LHCN-M2 (cell line): ENCODE measurements at places on chromosomes 4 and X. TPM values are rescaled to one million over a fixed set of nuclear protein-coding genes. Genes with fewer than 3 reads are reported as not detected.
A peak's percentile ranks its signal among the peaks of the same experiment; 100 is the strongest.

DNA sequence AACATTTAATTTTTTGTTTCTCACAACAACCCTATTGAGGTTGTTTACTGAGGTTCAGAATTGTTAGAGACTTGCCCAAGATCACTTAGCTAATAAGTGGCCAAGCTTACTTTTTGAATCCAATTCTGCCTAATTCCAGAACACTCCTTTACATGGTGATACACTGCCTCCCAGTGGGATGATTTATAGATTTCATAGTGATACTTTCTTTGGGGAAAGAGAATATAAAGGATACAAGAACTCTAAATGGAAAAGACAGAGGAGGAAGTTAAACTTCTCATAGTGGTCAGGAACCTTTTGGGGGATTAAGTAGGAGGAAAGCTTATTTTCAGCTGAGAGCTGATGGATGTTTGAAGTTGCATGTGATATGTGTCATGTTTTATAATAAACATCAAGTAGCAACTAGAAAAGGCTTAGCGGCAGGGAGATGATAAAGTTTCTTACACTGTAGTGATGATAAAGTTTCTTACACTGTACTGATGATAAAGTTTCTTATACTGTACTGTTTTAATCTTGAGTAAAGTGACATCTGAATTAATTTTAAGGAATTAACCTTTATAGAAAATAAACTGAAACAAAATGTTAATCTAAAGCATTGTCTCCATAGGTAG, 15.3 kb downstream of the STAG2 start:
- peak; percentile 38 for DNase-seq

The PGAM4 gene
- total RNA-seq, result not detected in 2 replicates

GRCh38 chr4:22410645-22411247, 105.1 kb downstream of the ADGRA3 start:
- no peak for DNase-seq

DNA sequence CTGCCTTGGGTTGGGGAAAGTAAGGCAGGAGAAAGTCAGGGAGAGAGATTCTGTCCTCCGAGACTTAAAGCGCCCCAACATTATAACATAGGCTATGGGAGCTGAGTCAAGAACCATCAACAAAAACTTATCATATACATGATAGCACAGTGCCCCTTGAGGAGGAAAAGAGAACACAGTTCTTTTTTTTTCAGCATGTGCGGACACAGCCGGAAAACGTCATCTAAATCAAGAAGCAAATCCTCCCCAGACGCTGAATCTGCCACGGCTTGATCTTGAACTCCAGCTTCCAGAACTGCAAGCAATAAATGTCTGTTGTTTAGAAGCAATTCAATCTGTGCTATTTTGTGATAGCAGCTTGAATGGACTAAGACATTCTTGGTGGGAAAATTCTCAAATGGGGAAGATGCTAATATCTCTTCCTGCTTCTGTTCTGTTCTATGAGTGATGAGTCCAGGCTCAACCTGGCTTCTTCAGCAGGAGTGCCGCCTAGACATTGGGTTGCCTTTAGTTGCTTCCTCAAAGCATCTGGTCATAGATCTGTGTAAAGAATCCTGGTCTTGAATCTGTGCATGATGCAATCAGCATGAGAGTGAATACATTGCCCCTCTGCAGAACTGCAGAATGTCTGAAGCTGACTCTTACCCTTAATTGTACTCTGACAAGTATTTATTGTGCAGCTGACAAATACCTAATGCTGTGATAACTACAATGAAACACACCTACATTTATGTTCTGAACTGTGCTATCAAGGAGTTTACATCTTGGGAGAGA, 549.8 kb upstream of the PRKX start:
- DNase-seq, result no peak

The ZNF141 gene
- total RNA-seq, result 8.5 and 9.2 TPM in 2 replicates

The TDO2 gene
- total RNA-seq, result 0.80 and 1.4 TPM in 2 replicates

- peak; percentile 26 for DNase-seq
Observed at GRCh38 chr4:183960046-183960420, 54.9 kb downstream of the STOX2 start.

DNA sequence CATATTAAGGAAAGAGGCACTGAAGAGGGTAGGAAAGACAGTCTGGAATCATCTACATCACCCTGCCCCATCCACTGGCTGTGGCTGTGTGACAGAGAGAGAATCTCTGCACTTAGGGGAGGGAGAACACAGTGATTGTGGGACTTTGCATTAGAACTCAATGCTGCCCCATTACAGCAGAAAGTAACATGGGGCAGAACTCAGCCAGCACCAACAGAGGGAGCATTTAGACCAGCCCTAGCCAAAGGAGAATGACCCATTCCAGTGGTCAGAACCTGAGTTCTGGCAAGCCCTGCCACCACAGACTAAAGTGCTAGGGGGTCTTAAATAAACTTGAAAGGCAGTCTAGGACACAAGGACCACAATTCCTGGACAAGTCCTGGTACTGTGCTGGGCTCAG, 37.9 kb downstream of the ZNF330 start:
- DNase-seq, result no peak

The CXCL10 gene
- total RNA-seq, result not detected in 2 replicates

The DRD5 gene
- total RNA-seq, result not detected in 2 replicates

- DNase-seq, result peak; percentile 39
Observed at GRCh38 chrX:22629105-22629725, 356.5 kb downstream of the CBLL2 start.

- no peak for DNase-seq
Observed at GRCh38 chr4:78722878-78723277, 53.3 kb upstream of the BMP2K start.

- DNase-seq, result no peak
Observed at GRCh38 chr4:37909332-37910090, 18.6 kb downstream of the TBC1D1 start.

DNA sequence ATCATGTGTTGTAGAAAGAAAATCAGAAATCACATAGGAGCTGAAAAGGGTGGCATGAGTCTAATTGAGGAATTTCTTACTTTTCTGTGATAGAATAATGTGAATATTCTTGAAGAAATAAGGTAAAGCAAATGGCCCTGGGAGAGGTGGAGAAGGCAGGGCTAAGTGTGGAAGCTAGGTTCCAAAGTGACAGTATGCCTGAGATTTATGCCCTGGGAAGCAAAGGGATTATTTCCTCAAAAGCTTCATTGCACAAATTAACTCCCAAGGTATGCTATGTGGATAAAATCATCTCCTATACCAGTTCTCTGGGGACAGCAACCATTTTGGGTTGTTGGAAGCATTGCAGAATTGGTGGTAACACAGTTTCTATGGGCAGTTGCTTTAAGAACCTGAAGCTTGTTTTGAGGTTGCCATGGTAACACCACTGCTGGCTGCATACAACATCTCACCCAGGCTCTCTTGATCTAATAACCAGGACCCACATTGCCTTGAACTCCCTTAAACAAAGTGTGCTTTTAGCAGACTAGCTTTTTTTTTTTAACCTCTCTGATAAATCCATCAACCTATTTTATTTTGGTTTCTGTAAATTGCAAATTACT, 21.0 kb downstream of the MAOA start:
- DNase-seq, result peak; percentile 35

DNA sequence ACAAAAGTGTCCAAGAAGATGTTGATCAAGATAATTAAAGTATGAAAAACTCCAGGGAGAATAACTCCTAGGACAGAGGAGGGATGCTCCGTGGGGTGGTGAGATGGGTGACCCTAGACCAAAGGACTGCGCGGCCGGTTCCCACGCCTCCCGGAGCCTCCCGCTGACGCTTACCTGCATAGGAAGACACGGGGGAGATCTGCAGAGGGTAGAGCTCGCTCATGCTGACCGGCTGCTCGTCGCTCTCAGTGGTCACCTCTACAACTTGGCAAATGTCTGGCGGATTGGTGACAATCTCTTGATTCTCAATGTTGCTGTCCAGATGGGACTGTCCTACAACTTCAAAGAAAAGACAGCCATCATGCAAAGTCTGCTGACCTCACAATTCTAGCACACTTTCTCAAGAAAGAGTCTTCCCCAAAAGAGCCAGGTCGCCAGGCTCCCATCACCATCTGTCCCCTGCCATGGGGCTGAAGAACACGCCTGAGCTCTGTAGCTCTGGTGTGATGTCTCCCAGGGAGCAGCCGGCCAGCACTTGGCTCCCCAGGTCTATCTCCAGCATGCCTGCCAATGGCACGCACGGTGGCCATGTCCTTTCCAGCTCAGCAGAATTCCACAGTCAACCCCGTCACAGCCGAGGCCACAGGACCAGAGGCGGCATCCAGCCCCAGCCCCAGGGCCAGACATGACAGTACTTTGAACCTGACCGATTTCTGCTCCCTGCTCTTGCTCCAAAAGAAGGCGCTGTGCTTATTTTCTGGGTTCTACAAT, 75.4 kb downstream of the IRF2 start:
- DNase-seq, result no peak

GRCh38 chrX:12366440-12366839, 228.2 kb downstream of the FRMPD4 start:
- peak; percentile 15 for DNase-seq

DNA sequence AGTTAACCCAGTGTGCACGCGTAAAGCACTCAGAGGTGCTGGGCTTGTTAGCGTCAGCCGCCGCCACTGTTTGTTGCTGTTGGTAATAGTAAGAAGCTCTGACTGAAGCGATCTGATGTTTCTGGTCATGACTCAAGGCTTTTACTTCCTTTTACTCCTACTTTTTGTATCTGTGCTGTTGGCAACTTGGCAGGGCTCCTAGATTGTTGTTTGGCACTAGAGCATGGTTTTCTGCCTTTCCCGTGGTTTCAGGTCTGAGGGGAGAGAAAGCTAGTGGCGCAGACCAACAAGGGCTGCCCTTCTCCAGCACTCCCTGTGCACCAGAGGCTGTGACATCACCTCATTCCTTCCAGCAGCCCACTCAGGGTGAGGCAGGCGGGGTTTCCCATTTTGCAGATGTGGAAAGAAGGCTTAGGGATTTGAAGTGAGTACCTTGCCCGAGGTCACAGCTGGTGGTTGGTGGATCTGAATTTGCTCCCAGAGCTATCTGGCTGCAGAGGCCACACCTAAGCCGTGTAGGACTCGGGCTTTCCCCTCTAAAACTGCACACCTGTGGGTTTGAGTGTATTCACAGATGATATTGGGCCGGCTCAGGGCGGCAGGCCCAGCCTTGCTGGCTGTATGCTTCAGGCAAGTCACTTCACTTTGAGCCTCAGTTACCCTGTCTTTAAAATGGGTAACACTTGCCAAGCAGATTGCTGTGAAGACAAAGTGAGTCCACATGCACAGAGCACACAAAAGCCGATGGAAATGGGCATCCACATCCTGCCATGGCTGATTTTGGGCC, 51.2 kb upstream of the TADA2B start:
- DNase-seq, result peak; percentile 90

DNA sequence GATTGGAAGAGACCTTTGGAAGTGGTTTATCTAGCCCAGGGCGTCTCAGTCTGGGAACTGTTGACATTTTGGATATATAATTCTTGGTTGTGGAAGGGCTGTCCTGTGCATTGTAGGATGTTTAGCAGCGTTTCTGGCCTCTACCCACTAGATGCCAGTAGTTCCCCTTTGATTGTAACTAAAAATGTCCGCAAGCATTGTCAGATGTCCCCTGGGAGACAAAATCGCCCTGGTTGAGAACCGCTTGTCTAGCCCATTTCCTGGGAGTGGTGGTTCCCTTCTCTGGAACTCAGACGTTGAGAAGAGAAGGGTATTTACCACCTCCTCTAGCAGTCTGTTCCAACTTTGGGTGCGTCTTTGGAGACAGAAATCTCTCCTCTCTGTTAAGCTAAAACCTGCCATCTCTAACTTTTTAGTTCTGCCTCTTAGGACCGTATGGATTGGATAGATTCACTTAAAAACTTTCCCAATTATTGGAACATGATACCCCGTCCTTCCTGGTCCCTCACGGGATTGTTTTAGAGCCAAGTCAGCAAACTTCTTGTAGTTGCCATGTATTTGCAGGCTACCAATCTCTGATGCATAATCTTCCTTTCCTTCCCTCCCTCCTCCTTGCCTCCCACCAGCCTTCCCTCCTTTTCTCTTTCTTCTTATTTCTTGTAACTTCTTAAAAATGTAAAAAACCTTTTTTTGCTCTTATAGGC, 13.9 kb downstream of the TMEM165 start:
- peak; percentile 86 for DNase-seq

DNA sequence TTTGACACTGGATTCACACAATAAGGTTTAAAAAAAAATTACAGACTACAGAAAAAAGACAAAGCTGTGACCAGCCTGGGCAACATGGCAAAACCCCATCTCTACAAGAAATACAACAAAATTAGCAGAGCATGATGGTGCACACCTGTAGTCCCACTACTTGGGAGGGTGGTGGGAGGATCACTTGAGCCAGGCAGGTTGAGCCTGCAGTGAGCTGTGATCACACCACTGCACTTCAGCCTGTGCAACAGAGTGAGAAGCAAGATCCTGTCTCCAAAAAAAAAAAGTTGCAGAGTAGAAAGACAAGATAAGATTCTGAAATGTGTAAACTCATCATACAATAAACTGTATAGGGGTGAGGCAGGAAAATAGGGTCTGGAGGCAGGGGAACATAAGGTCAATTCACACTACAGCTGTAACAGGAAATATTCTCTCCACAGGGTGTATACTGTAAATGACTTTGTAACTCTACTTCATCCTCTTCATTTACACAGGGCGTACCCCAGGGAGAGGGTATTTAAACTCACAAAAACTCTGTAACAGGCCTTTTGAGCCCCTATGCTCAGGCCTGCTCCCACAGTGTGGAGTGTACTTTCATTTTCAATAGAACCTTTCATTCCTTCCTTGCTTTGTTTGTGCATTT, 112.6 kb upstream of the MAPK10 start:
- no peak for DNase-seq

DNA sequence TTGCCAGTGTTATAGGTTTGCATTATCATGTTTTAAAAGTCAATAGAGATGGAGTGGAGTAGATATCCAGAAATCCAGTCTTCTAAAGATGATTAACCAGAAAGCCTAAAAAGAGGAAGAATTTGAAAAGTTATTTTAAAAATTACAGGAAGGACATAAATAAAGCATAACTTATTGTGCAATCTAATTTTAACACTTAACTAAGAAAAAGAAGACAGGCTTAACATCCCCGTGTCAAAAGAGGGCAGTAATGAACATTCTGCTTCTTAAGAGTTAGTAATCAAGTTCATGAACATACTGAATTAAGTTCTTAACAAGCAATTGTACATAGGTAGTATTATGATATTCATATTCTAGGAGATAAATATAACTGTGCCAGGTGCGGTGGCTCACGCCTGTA, 39.3 kb downstream of the ELF2 start:
- DNase-seq, result no peak

DNA sequence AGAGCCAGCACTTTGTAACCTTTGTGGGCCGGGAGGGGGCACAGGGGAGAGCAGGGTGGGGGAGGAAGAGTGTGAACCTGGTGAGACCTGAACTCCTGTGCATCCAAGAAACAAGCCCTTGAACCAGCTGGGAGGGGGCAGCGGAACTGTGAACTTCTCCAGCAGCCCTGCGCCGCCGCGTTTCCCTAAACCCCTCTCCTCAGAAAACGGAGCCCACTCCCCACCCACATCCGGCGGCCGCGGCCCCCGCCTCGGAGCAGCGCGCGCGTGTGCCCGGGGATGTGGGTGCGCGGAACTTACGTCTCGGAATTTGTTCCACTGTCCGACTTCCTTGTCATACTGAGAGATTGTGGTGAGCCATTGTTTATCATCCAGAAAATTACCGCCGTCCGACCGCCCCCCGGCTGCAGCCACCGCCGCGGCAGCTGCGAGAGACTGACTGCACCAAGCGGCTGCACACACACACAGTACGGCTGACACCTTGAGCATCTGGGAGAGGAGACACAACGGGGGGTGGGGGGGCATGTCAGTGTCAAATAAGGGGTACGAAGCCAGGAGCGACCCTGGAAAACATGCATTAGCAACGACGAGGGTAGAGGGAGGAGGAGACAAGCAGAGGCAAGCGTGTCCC, 494 bp downstream of the SPOCK3 start:
- DNase-seq, result peak; percentile 6

GRCh38 chr4:115233600-115233999, 120.2 kb upstream of the NDST4 start:
- no peak for DNase-seq

The TRPC3 gene
- 0.45 and 0.52 TPM in 2 replicates for total RNA-seq

The BGN gene
- total RNA-seq, result not detected in 2 replicates

The ADAMTS3 gene
- under 0.01 and 0.23 TPM in 2 replicates for total RNA-seq

The LNX1 gene
- total RNA-seq, result 10.8 and 15.0 TPM in 2 replicates
